ENCODE measurements at places on chromosomes 4 and X. TPM values are rescaled to one million over a fixed set of nuclear protein-coding genes. Genes with fewer than 3 reads are reported as not detected.

DNA sequence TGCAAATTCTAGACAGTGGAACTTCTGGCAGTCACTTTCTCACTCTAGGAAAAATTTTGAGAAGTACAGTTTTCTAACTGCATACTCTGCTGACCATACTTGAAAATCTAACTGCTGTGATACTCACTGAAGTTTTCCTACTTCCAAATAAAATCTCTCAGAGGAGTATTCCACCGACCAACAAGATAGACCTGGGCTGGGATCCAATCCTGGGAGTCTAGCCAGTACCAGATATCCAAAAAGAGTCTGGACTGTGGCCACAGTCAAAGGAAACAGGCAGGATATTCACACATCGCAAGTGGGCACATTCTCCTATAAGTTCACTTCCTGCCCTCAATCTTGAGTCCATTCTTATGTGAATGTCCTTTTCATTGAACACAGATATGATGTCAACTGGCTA lies 1138.7 kb upstream of the PCDH7 start:
- no peak for DNase-seq

DNA sequence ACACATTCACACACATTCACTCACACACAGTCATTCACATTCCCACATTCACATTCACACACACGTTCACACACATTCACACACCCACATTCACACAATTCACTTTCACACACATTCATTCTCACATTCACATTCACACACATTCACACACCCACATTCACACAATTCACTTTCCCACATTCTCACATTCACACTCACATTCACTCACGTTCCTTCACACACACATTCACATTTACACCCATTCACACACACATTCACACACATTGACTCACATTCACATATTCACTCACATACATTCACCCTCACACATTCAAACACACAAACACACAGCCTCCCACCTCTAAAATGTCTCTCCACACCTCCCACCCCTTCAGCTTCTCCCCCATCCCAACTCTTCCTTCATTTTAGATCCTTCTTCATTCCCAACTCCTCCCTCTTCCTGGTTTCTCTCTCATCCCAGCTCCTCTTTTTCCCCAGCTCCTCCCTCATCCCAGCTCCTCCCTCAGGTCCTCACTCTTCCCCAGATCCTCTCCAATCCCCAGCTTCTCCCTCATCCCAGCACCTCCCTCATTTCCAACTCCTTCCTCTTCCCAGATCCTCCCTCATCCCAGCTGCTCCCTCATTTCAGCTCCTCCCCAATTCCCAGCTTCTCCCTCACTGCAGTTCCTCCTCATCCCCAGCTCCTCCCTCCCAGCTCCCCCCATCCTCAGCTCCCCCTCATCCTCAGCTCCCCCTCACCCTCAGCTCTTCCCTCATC lies 111.0 kb downstream of the FAM53A start:
- no peak for DNase-seq

DNA sequence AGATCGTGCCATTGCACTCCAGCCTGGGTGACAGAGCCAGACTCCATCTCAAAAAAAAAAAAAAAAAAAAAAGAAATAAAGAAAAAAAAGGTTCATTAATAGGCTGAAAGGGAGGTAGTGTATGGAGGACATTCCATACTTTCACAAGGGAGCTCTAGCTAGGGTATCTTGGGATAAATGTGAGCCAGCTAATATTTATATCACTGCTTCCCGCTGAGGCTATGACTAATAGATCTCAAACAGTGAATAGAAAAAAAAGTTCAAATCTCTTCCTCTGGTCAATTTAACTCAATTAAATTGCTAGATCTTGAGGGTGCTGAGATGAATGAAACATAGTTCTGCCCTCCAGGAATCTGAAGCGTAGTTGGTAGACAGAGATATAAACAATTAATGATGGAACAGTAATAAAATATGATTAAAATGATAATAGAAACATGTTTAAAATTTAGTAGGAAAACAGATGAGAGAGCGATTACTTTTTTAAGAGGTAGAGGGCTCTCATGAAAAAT lies 55.7 kb upstream of the SHISA3 start:
- no peak for DNase-seq

- DNase-seq: no peak
Observed at GRCh38 chr4:77347351-77347966, 190.5 kb downstream of the CCNG2 start.

GRCh38 chr4:123291329-123291728 lies 105.3 kb upstream of the SPRY1 start:
- no peak for DNase-seq

DNA sequence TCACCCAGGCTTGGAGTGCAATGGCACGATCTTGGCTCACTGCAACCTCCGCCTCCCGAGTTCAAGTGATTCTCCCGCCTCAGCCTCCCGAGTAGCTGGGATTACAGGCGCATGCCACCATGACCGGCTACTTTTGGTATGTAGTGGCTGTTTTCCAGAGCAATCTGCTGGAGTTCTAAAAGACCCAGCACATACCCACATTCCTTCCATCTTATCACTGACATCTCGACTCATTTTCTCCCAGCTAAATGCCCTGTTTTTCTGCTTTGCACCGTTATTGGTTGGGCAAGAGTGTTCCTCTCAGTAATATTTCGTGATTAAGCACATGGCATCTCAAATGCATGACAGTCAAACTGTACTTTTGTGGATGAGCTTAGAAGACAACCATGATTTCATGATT lies 53.7 kb downstream of the PRKX start:
- DNase-seq: no peak

- DNase-seq: no peak
Observed at GRCh38 chr4:41146716-41147506, 67.4 kb downstream of the APBB2 start.

DNA sequence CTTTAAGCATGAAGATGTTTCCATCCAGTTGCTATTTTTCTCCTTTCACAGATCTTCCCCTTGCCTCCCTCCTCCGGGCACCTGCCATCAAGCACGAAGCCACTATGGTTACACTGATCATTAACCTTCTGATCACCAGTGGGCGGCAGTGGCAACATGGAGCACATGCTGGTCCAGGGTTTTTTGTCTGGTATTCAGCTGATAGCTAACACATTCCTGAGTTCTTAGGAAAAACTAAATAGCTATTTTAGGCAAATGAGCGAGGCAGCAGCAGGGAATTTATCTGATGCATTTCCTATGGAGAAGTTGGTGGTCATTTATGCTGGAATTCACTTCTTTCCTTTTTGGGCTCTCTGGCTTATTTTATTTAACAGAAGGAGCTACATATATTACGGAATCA lies 22.9 kb downstream of the SHISA3 start:
- no peak for DNase-seq

DNA sequence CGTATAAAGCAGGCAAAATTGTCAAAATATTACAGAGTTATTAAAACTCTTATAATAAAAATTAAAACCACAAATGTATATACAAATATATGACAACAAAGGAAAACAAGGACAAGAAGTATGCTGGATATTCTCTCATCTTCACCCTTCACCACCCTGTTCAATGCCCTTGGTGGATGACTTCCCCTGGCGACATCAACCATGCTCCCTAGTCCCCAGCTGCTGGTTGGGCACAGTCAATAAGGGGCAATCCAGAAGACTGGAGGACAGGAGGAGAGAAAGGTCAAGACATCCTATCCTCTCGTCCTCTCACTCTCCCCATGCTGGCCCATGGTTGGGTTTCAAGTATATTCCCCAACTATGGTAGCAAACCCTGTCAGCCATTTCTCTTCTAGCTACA lies 71.2 kb downstream of the CXCL13 start:
- no peak for DNase-seq

GRCh38 chrX:132483951-132484350 lies 4.9 kb downstream of the MBNL3 start:
- no peak for DNase-seq

- DNase-seq: no peak
Observed at GRCh38 chrX:70252491-70252890, 7.5 kb downstream of the P2RY4 start.

Gene PPP1R2C
- total RNA-seq: not detected

DNA sequence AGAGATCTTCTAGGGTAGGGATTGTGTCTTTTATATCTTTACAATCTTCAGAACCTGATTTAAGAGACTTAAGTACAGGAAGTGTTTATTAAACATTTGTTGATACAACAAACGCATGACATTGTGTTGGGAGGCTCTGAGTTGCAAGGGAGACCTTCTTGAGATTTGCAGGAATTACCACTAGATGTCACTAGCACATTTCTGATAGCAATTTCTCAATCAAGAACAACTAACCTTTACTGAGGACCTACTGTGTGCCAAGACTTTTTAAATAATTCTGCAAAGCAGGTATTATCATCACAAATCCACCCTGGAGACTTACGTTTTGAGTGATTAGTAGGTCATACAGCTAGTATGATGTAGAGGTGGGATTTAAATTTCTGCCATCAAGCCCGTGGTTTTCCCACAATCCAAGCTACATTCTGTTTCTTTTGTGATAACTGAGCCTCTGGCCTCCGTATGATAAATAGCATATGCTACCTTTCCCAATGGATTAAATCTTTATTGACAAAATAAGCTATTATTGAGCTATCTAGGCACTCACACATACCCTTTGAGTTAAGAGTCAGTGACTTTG lies 986.0 kb downstream of the CCSER1 start:
- DNase-seq: no peak

Gene DNAAF6
- not detected for total RNA-seq

Gene RADX
- 7.3 TPM for total RNA-seq

GRCh38 chr4:84912741-84913140 lies 53.7 kb downstream of the WDFY3 start:
- DNase-seq: no peak
